ENCODE measurements at places on chromosomes 7 and 10.

GRCh38 chr10:104351061-104351702 lies 2.5 kb upstream of the CFAP58 start:
- no peak for DNase-seq

DNA sequence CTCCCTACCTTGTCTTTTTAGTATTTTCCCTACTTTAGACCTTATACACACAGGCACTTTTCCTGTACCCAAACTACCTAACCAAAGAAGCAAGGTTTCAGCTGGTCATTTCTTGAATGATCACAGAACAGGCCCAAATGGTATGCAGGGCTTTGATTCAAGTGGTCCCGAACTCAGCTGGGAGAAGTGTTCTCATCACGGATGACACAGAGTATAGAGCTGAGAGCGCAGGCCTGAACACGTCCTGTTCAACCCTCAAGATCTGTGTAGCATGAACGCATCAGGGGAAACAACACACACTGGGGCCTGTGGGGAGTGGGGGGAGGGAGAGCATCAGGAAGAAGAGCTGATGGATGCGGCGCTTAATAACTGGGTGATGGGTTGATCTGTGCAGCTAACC lies 318.2 kb downstream of the SFMBT2 start:
- no peak for DNase-seq

DNA sequence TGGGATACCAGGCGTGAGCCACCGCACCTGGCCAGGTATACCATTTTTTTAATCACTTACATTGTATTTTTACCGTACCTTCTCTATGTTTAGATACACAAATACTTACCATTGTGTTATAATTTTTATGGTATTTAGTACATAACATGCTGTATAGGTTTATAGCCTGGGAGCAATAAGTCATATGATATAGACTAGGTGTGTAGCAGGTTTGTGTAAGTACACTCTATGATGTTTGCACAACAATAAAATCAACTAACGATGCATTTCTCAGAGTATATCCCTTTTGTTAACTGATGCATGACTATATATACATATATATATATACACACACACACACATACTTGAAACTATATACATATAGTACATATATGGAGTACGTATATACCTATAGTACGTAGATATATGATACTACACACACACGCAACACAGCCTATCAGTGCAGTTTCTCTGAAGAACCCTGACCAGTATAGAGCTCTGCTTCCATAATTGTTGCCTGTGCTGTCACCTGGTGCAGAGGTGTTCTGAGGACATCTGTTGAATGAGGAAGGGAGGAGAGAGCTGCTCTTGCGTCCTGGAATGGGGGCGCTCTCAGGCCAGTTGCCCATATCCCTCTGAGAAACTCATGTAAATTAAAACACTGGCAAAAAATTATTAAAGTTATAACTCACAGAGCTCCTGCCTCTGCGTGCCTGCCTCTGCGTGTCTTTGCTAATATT lies 315.3 kb downstream of the FGFR2 start:
- no peak for DNase-seq

GRCh38 chr7:155984028-155984580 lies 171.8 kb upstream of the SHH start:
- no peak for DNase-seq

DNA sequence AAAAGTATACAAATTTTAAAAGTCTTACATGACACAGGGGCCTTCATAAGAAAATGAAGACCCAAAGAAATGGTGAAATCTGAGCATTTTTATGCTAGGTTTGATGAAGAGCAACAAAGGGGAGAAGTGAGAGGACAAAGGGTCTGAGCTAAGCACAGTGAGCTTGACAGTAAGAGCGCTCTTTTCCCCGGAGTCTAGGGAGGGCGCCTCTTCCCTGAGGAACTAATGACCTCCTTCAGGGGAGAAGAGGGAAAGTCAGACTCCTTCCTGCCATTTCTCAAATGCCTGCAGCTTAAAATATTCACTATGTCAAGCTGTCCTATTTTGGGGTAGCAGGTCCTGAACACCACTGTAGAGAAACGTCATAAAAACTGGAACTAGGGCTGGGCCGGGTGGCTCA lies 18.1 kb upstream of the PAXIP1 start:
- DNase-seq, result no peak

DNA sequence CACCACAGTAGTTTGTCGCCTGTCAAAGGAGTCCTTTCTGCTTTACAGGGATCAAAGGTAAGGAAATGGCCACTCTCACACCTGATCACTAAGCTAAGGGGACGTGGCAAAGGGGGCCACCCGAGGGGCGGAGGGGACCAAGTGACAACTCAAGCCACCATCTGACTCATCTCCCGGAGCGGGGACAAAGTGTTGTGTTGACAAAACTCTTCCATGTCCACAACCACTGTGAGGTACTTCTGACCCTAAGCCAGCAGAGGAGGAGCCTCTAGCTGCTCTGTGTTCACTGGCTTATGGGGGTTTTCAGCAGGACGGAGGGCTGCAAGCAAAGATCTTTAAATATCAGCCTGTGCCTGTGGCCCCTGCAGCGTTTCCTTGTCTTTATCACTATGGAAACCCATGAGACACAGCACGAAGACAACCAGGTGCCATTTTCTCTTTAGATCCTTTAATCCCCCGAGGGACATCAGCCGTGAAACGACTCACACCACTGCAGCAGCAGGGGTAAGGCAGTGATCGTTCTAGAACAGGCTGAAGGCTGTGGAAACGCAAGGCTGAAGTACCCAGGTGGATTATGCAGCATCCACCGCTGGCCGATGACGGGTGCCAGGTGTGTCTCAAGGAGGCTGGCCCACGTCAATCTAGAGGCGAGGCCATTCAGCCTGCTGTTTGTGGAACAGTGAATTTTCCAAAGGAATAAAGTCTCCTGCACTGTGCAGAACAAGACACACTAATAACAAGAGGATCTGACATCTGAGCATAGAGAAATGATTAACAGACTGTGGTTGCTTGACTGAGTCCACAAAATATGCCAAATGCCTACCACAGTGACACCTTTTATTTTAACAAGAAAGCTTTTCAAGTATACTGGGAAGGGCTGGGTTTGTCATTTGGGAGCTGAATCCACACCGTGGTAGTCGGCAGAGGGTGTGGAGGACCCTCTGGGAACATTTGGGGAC lies 26.6 kb upstream of the DDC start:
- DNase-seq, result no peak

DNA sequence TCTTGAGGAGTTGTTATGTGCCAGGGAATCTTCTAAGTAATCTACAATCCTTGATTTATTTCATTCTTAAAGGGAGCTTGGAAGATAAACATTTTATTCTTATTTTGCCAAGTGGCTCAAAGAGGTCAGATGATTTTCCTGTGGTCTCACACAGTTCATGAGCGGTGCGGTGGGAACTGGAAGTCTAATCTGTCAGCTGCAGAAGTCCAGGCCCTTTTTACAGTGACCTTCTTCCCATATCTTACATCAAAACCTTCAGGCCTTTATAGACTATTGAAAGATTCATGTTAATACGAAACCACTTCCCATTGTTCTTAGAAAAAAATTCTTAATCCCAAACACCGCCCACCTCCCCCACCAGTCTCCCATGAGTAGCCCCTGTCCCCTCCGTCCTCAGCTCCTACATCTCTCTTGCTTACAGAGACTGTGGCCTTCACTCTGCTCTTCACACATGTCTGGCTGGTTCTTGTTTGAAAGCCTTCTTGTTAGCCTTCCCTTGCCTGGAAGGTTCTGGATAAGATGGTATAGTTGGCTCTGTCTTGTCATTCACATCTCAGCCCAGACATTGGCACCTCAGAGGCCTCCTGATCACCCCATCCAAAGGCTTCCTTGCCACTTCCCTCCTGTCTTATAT lies 61.5 kb downstream of the ITGA8 start:
- DNase-seq, result no peak
